T-helper 2 cell (primary cell): ENCODE measurements at places on chromosomes 7 and 10.

DNA sequence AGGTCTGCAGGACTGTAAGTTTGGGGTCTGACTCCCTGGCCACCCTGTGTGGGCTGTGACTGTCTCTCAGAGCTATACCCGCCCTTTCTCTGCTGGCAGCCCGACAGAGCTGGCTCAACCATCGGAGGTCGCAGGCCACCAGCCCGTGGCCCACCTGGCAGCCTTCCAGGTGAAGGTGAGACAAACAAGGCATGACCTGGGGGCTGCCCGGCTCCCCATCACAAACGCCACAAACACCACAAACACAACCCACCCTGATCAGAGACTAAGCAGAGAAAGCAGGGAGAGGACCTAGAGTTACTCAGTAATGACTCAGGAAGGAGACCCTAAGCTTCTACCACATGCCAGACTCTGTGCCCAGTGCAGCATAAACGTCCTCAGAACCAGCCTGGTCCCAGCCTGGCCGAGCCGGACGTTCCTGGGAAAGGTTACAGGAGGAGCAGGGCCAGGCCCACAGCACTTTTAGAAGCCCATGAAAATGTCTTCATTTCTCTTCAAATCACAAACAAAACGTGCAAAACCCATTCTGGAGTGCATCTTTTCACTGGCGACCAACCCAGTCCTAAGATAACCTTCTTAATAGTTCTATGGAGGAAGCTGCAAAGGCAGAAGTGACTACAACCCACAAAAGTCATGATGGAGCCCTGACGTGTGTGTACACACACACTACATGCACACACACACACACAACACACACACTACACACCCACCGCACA, 66.8 kb downstream of the MKI67 start:
- DNase-seq, result peak; percentile 57

DNA sequence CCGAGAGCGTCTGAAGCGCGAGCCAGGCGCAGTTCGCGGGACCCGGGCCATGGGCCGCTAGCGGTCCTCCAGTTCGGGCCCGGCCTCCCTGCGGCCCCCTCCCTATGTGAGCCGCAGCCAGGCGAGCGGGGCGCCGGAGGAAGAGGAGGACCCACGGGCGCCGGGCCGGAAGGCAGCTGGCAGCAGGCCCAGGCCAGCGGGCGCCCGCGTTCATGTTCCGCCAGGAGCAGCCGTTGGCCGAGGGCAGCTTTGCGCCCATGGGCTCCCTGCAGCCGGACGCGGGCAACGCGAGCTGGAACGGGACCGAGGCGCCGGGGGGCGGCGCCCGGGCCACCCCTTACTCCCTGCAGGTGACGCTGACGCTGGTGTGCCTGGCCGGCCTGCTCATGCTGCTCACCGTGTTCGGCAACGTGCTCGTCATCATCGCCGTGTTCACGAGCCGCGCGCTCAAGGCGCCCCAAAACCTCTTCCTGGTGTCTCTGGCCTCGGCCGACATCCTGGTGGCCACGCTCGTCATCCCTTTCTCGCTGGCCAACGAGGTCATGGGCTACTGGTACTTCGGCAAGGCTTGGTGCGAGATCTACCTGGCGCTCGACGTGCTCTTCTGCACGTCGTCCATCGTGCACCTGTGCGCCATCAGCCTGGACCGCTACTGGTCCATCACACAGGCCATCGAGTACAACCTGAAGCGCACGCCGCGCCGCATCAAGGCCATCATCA, 1.1 kb downstream of the ADRA2A start:
- DNase-seq, result no peak

DNA sequence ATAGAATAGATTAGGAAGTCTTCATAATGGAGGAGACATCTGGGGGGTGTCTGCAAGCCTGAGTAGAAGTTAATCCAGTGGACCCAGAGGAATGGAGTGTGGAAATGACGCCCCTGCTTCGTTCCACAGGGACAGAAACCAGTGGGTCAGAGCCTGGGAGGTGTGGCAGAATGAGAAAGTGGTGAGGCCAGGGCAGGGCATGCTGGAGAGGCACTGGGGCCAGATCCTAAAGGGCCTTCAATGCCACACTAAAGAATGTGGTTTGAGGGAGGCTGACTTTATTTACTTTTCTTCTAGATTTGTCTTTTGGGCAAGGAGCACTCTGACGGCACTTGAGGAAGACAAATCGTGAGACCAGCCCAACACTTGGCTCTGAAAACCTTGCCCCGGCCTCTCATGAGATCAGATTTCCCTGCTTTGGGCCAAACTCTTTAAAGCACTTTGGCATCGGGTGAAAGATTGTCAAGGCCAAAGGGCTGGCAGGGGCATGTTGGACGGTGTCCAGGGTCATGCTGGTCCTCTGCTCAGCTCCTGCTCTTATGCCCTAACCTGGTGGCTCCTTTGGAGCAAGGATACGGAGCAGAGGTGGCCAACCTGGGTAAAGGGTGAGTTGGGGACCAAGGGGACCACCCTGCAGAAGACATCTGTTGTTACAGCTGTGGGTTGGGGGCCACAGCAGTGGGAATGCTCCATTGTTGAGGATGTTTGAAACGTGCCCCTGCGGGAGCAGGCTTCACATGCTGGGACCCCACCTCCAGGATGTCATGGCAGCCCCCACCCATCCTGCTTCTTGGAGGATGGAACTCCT, 157.0 kb upstream of the ZMIZ1 start:
- DNase-seq, result no peak

GRCh38 chr10:51879238-51879637, 179.8 kb upstream of the CSTF2T start:
- DNase-seq, result no peak

DNA sequence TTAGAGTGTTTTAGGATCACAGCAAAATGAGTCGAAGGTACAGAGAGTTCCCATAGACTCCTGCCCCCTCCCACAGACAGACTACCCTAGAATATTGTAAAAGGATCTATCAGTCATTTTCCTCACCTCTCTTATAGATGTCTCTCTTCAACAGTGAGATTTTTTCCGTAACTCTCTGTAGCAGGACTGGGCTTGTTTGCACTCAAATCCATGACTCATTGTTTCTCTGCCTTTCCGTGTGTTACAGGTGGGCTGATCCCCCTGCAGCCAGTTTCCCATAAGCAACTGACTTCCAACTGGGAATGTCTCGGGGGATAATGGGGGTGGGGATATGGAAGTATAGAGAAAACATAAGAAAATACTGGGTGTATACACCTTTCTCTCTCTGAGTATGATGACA, 921.0 kb downstream of the GATA3 start:
- DNase-seq, result no peak

DNA sequence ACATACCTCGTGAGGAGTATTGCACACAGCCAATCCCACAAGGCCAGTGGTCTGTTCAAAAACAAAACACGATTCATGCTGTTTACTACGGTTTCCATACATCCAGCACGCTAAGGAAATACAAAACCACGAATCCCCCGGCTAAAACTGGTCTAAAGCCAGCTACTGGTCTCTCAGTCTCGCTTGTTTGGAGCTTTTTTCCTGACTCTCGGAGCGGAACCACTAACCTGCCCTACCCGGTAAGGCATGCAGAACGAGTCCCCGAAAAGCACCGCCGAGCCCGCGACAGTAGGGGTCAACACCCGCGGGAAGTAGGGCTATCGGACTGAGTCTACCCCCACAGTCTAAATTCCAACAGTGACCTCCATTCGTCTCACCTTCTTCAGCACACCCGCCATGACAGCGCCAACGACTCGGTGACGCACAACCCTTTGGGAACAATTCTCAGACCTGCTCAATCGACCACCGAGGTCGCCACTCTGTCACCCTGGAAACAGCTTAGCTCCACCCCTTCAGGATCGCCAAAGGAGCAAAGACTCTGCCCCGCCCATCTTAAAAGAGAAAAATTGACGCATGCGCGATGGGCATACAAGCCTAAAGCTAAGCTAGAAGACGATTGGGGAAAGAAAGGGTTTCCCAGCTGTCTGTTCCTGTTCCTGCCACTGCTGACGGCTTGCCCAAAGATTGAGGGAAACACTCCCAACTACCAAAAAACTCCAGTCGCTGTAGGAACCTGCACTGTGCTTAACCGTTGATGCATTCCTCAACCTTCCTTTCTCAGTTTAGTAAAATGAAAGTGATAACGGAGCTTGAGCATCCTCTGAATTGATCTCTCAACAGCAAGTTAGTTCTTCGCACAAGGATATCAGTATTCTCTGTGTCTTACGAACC, at the start of gene NDUFA5:
Gene NDUFA5 (minus strand): TSS at position 421 of the 891 bp plus-strand sequence. CDS start 23 bp downstream, at position 398.
- DNase-seq, result peak; percentile 98

DNA sequence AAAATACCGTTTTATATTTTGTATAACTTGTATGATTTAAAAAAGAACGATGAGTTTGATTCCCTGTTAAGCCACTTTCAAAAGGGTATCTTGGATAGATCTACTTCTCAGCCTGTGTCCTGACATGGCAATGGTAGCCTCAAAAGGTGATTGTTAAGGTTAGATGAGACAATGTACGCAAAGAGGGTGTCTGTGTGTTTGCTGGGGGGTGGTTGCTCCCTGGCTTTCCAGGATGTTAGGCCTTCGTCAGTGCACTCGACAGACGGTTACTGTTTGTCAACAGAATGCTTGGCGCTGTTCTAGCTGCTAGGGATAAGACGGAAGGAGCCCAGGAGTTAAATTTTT, 90.3 kb downstream of the NEURL1 start:
- DNase-seq, result no peak

GRCh38 chr10:77204171-77204570, 433.4 kb downstream of the KCNMA1 start:
- DNase-seq, result no peak

DNA sequence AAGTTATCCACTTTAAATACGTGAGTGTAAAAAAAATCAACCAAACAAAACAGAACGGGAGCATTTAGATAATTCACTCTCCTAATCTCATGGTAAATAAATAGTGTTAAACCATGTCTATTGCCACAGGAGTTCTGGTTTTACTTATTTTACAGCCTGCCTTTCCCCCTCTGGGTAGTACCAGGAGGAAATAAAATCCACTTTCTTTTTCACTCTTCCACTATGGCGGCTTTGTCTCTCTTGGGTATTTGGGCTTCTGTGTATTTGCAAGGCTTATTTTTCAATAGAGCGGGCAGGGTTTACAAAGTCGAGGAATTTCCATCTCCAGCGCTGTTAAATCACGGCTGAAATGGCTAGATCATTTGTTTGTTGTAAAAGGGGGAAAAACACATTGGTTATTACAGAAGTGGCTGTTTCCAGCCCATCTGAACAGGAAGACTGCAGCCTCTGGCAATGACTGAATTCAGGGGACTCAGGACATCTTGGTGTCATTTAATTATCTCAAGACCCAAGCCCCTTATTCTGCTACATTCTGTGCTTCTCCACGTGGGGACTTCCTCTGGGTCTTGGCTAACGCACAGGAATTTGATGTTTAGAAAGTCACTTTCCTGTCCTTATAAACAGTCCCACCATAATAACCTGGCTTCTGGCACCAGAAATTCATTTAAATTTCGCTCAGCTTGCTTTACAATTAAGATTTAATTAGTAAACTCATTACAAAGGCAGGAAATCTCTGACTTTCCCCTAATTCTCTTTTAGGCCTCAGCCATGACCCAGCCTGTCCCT, 323.9 kb downstream of the GATA3 start:
- no peak for DNase-seq

DNA sequence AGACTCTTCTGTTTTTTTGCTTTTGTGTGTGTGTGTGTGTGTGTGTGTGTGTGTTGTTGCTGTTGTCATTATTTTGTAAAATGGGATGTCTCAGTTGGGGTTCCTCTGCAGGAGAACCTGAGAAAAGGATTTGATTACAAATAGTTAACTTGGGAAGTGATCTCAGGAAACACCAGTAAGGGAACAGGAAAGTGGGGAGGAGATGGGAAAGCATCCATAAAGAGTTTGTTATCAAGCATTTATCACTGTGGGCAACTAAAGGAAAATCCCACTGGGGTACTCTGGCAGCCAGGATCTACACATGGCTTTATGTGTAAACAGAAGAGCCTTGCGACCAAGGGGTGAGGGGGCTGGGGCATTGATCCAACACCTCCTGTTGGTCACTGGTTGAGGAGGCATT, 485.4 kb downstream of the KCNMA1 start:
- DNase-seq, result no peak
